Activated T-cell treated with anti-CD3 and anti-CD28 coated beads for 4 hours (primary cell): ENCODE measurements at places on chromosomes 1 and 21.

DNA sequence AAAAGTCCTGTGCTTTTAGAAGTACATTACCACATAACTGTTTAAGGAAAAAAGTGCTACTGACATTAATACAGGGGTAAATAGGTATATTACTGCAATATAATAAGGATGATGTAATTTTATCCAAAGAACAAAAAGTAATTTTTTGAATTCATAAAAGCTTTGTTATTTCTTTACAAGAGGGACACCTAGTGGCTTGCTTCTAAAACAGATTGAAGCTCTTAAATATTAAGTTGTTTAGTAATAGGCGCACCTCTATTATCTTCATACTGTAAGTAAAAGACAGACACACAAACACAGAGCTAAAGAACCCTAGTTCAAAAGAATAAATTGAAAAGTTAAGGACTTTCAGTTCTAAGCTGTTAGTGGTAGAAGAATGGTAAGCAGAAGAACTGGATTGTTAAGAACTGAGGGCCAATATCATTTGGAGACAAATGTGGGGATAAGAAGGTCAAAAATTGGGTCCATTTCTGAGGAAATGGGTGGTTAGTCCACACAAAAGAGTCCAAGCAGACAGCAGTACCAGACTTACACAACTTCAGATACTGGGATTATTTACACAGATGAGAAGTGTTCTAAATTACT, 15.4 kb downstream of the ZNHIT6 start:
- DNase-seq: no peak

GRCh38 chr1:176949033-176949662, 215.4 kb downstream of the ASTN1 start:
- no peak for DNase-seq

DNA sequence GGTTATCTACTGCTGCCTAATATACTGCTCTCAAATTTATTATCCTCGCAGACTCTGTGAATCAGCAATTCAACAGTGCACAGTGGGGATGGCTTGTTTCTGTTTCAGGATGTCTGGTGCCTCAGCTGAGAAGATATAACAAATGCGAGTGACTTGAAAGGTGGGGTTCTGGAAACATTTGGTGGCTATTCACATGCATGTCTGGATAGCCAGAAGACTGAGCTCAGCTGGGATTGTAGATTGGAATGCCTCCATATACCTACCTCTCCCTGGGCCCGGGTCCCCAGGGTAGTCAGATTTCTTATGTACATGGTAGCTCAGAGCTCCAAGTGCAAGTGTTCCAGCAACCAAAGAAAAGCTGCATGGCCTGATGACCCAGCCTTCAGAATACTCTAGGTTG, 176.3 kb downstream of the IER5 start:
- DNase-seq: no peak

GRCh38 chr1:180521474-180522212, 19.3 kb upstream of the ACBD6 start:
- no peak for DNase-seq

DNA sequence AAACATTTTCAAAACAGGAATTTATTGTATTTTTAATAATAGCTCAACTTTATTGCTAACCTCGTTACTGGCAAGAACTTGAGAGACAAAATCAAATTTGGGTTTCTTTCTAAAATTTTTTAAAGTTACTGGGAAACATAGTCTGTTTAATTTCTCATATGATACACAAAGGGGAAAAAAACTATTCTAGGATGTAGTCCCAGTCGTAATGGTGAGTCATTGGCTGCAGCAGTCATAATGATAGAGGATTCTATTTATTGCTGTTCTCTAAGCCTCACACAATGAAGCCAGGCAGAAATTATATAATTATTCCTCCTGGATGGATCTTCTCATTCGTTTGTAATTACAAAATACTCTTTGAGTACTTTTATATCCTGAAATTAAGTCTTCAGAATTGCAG, 326.5 kb upstream of the SGIP1 start:
- DNase-seq: no peak
